AG08395 (cell line): ENCODE measurements at places on chromosomes 12 and 14.

GRCh38 chr12:76255692-76256091 is 92.5 kb downstream of the BBS10 start:
- DNase-seq = no peak

DNA sequence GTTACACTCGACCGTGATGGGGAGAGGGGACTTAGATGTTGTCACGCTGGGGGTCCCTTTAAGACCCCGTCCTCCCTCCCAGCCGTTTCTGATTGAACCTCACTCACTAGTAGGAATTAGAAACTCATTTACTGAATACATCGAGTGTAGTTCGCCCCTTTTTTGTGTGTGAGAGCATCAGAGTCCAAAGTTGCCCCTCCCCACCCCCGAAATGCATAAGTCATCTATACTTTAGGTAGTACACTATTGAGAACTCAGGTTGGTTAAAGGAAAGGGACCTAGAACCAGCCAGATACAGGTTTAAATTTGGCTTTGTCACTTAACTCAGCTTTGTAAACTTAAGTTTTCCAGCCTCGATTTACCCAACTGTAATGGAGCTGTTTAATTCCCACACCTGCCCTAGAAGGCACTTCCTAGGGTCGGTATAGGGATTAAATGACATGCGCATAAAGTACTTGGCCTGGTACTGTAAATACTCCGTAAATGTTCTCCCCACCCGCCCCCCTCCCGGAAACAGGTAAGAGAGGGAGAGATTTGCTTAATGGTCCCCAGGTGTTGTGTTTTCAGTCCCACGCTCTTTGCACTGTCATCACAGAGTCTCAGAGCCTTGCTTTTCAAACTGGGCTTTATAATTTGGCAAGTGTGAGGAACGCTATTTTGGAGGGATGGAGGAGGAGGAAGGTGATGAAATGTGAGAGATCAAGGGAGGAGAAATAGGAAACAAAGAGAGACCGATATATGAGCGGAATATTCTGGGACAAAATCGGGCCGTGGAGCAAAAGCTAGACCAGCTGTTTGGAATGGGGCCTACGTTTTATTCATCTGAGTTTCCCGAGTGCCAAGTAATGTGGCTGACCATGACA is 897 bp downstream of the SUDS3 start:
- DNase-seq = no peak

DNA sequence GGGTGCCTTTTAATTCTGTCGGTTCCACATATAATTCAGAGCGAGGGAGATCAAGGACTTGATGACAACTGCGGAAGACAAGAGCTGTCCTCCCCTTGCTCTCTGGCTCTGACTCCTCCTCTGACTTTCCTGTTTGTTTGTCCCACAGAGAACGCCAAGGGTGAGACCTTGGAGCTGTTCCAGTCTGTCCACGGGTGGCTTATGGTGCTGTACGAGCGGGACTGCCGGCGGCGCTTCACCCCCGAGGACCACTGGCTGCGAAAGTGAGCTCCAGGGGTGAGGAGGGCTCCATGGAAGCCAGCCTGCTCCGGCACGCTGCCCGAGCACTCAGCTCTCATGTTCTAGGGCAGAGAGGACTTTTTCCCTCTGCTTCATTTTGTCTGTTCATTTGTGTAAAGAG is 32.8 kb downstream of the UBE3B start:
- no peak for DNase-seq

- DNase-seq = no peak
Observed at GRCh38 chr14:104238424-104239184, 100.2 kb downstream of the KIF26A start.

- no peak for DNase-seq
Observed at GRCh38 chr14:68263563-68264259, 444.1 kb downstream of the RAD51B start.
